ENCODE measurements at places on chromosomes 1 and 21.

GRCh38 chr1:245337829-245338484 lies 183.2 kb downstream of the KIF26B start:
- no peak for DNase-seq

GRCh38 chr21:37819372-37819771 lies 96.9 kb downstream of the KCNJ6 start:
- DNase-seq, result no peak

DNA sequence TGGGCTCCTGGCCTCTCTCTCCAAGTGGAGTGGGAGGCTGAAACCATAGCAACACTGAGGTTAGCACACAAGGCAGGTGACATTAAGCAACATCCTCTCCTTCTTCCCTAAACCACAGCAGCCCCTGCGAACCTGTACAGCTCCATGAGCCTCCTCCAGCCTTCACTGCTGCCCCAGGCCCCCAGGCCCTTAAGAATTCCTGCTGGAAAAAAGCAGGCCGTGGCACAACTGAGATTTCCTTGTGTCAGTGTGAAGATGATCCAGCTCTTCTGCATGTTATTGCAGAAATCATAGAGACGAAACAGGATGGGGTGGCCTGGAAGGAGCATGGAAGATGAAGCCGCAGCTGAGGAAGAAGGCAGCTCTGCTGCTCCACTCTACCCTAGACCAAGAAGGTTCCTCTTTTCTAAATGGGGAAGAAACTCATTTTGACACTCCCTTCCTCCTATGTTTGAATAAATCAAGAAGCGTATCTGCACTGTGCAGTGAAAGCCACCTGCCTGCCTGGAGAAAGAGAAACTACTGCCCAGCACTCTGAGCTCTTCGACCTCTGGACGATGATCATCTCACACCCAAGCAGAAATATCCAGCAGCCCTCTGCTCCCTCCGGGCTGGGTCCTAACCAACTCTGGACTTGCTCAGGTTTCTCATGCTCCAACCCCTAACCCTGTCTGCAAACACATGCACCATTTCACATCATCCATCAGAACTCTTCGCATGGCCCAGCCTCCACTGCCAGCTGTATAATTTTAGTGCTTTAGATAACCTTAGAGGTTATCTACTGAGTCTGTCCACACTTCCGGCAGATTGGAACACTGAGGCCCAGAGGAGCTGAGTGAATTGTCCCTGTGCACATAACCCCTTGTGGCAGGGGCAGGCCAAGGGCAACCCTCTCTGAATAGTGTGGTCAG lies 20.7 kb downstream of the SH3BP5L start:
- no peak for DNase-seq

GRCh38 chr1:108107658-108108057 lies 92.5 kb downstream of the SLC25A24 start:
- DNase-seq, result no peak

- no peak for DNase-seq
These were observed 33.1 kb downstream of the LPAR3 start for GRCh38 chr1:84859866-84860265.

GRCh38 chr1:232192781-232193450 lies 437.0 kb downstream of the SIPA1L2 start:
- no peak for DNase-seq

- DNase-seq, result no peak
These were observed 34.9 kb downstream of the FOXO6 start for GRCh38 chr1:41396084-41396483.

GRCh38 chr1:203300441-203301330 lies 4.6 kb upstream of the BTG2 start:
- DNase-seq, result no peak

GRCh38 chr1:221837896-221838295 lies 96.0 kb upstream of the DUSP10 start:
- DNase-seq, result no peak

- DNase-seq, result no peak
These were observed 954.4 kb downstream of the NCAM2 start for GRCh38 chr21:21952566-21952965.

GRCh38 chr1:163528710-163529348 lies 207.1 kb downstream of the NUF2 start:
- no peak for DNase-seq

DNA sequence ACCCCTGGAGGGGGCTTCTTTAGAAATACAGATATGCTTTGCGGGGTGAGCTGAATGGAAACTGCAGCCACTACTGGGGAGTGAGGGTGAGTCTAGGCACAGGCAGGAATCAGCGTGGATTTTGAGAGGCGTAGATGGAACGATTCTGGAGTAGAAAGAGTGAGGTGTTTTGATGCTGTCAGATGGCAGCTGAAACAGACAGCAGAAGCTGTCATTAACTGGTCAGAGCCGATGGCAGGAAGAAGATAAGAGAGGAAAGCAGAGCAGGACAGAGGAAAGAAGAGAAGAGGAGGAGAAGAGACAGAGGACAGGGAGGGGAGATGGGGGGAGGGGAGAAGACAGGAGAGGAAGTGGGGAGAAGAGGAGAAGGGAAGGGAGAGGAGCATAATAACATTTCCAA lies 138.5 kb downstream of the LRIG2 start:
- DNase-seq, result no peak

GRCh38 chr1:109454497-109455133 lies 11.7 kb upstream of the SYPL2 start:
- no peak for DNase-seq

- DNase-seq, result no peak
These were observed 231.8 kb upstream of the IRF2BP2 start for GRCh38 chr1:234841710-234842231.

DNA sequence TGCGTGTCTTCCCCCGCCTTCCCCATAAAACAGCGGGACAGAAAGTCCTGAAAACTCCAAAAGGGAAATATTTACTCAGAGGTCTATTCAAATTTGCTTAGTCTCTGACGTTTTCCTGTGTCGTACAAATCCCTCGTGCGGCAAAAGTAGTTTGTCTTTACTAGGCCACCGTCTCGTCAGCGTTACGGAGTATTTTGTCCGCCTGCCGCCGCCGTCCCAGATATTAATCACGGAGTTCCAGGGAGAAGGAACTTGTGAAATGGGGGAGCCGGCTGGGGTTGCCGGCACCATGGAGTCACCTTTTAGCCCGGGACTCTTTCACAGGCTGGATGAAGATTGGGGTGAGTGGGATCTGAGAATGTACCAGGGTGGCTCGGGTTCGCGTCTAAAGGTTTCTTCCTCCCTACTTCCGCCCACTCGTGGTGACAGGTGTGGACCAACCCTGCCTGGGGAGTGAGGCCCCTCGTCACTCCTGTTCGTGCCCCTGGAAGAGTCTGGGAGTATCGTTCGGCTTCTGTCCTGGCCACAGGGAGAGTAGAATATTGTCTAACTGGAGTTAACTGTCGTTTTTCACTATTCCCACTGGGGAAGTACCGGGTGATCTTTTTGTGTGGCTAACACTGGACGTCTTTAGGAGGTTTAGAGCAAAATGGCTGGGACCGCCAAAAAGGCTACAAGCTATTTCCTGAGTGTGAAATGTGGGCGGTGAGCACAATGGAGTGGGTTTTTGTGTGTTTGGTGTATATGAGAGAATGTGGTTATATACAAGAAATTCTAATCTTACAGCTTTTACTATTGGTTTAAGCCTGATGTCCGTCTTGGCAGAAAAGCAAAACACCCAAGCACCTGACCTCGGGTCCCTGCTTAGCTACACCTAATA lies at the start of gene ATF6:
ATF6 (plus strand) TSS at position 219 of the 880 bp plus-strand sequence; CDS start at position 260, 41 bp downstream.
- peak; percentile 89 for DNase-seq

- no peak for DNase-seq
These were observed 91.4 kb downstream of the HMCN1 start for GRCh38 chr1:185825556-185825955.

DNA sequence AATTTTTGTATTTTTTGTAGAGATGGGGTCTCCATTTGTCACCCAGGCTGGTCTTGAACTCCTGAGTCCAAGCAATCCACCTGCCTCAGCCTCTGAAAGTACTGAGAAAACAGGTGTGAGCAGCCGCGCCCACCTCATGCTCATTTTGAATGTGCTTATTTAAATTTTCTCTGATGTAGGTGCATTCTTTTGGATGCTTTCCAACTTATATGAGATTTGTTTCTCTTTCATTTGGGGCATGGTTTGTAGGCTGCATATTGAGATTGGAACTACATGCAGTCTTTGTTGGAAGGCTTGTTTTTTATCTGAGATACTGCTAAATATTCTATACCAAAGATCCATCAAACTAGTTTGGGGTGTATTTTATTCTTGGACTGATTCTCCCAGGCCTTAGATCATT lies 81.0 kb upstream of the IVNS1ABP start:
- DNase-seq, result no peak

DNA sequence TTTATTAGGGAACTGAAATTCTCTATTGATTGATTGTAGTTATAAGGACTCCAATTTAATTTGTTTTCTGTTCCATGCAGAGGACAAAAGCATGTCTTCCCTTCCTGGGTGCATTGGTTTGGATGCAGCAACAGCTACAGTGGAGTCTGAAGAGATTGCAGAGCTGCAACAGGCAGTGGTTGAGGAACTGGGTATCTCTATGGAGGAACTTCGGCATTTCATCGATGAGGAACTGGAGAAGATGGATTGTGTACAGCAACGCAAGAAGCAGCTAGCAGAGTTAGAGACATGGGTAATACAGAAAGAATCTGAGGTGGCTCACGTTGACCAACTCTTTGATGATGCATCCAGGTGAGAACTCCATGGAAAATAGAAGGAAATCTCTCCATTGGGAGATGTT lies 1.5 kb downstream of the SETDB1 start:
- DNase-seq, result no peak
